ENCODE measurements at places on chromosomes 11 and 22.

DNA sequence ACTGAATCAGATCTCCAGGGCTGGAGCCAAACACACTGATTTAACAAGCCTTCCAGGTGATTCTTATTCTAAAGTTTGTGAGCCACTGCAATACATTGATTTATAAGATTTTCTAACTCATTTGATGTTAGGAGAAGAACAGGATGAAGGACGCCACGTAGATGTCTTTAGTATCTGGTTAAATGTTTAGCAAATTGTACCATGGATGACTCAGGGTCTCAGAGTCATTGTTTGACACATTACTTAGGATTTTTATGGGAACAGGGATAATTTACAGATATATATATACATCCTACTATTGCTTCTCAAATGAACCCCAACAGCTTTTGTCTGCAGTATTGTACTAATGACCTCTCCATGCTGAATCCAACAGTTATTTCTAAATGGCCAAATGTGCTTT is 143.1 kb upstream of the DDI1 start:
- no peak for DNase-seq

DNA sequence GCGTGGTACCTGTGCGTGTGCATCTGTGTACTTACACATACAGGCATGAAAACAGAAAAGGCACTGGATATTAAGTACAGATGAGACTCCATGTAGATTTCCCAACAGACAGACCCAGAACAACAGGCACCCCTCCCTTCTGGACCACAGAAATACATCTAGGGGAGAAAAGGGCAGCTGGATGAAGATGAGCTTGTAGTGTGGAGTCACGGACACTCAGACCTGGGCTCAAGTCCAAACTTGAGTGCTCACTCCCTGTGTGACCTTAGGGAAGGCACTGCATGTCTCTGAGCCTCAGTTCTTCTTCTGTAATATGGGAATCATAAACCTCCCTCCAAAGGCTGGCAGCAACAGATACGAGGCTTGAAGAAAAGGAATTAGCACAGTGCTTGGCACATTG is 108.9 kb downstream of the GALNT18 start:
- no peak for DNase-seq

- no peak for DNase-seq
These were observed 597.9 kb upstream of the KIRREL3 start for GRCh38 chr11:127598476-127598875.

DNA sequence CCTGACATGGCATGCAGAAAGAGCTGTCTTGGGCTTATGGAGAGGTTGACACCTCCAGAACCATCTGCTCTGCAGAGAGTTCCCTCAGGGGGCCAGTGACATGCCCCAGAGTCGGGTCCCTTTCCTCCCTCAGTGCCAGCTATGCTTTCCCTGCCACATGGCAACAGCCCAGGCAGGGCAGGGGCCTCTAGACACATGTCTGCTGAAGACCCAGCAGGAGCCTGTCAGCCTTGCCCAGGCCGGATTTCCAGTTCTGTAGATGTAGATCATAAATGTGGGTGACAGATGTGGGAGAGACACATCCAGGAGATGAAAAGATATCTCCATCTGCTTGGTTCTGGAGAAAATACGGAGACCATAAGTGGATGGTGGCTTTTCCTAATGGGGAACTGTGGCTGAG is 25.5 kb downstream of the NAV2 start:
- DNase-seq: no peak

GRCh38 chr11:66745356-66746235 is 16.6 kb upstream of the SPTBN2 start:
- DNase-seq: peak; percentile 83

GRCh38 chr11:75504501-75504900 is 21.2 kb downstream of the GDPD5 start:
- DNase-seq: no peak

GRCh38 chr22:38935023-38935422 is 22.4 kb upstream of the APOBEC3A start:
- peak; percentile 83 for DNase-seq

DNA sequence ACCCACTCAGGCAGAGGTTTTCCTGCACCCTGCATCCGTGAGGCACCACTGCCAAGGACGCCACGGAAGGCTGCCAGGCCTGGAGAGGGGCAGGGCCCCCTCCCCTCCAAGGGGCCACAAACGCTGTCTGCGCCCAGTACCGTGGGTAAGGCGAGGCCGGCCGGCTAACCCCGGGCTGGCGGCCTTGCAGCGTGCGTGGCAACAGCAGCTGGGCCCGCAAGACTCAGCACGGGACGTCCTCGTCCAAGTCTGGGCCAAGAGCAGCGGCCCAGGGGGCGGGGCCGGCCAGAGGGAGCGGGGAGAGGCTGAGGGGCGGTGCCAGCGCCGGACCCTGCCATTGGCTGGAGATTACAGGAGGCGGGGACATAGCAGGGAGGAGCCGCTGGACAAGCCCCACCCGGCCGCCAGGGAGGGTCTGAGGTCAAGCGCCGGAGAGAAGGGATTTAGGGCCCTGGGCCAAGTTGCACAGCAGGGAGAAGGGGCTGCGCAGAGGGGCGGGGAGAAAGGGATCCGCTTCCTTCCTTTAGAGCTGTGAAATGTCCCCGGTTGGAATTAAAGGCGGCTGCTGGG is 16.0 kb downstream of the SLC43A1 start:
- DNase-seq: peak; percentile 73

DNA sequence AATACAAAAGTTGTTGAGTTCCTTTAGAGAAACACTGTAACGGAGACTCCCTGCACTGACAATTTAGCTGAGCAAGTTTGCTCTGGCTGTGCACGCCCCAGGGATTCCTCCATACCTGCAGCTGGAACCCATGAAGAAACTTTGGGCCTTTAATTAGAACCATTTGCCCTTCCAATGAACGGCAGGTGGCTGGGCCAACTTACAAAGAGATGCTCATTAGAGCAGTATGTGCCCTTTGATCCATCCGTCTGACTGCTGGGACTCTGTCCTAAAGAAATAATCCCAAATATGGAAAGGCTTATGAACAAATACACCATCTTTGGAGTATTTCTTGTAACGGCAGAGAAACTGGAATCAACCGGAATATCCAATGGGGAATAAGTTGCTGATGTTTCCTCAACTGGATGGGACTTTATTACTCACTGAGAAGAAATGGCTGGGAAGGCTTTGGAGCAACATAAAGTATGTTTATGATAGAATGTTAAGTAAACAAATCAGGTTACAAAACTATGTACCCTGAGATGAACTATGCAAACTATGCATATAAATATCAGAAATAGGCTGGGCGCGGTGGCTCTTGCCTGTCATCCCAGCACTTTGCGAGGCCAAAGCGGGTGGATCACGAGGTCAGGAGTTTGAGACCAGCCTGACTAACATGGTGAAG is 24.4 kb upstream of the FBLN1 start:
- no peak for DNase-seq

DNA sequence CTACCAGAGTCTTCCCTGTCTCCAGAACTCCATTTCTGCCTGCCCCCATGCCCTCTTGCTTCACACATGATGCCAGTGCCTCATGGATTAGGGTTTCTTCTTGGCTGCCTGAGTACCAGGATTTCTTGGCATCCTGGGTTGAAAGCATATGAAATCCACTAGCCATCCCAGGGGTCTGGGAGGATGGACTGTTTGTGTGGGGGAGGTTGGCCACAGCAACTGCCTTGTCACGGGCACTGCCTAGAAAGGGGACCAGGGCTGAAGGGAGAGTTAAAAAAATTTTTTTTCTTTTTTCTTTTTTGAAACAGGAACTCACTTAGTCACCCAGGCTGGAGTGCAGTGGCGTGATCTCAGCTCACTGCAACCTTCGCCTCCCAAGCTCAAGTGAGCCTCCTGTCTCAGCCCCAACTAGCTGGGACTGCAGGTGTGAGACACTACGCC is 4.2 kb downstream of the USP35 start:
- DNase-seq: no peak

DNA sequence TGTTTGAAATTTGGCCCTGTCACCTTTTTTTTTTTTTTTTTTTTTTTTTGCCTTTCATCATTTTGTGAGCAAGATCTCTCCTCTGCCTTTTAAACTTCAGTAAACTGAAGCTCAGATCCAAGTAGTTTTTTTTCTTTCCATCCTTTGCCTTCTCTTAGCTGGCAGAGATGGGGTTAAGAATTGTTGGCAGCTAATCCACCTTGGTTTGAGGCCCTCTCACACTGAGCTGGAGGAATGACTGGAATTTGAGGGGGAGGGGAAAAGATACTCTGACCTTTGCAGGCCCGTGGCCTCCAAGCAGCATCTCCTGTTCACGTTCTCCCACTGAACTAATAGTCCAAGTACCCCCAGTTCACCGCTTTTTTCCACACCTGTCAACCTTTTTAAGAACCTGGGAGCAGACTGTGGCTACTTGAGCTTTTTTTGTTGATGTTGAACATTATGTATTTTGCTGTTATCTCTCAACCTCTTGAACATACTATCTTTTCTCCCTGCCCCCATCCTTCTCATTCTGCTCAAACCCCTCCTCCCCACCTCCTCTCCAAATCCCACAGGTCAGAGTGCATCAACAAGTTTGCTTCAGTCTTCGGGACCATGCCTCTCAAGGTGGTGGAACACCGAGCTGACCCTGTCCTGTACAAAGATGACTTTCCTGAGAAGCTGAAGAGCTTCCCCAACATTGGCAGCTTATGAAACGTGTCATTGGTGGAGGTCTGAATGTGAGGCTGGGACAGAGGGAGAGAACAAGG is 66.2 kb downstream of the ALX4 start:
- no peak for DNase-seq

DNA sequence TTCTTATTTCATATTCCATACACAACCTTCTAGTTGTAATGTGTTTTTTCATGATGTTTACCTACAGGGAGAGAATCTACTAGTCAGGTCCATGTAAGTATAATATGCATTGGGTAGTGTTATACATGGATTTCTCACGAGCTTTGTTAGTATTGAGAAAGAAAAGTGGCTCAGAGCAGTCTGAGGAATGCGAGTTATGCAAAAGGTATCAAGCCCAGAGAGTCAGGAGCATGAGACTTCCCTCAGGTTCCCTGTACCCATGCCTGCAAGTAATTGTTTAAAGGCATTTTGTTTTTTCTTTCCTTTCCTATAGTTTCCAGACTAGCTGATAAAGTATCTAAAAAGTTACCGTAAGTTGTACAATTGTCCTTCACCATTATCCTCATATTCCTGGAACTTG is 66.1 kb downstream of the STK33 start:
- DNase-seq: no peak

DNA sequence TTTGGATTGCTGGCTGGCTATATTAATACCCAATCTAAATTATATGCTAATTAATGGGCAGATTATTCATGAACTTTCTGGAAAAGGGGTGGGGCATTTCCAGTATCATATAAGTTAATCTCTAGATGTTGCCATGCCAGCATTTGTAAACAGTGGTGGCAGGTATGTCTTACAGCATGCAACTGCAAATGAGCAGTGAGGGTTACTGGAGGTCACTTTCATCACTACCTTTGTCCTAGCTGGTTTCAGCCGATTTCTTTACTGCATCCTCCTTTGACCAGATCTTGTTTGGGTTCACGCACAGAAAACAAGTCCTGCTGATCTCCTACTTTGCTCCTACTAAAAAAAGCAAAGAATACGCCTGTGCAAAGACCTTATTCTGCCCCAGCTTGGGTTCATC is 89.1 kb upstream of the USP47 start:
- DNase-seq: no peak
